ENCODE measurements at places on chromosomes 1 and 21.

DNA sequence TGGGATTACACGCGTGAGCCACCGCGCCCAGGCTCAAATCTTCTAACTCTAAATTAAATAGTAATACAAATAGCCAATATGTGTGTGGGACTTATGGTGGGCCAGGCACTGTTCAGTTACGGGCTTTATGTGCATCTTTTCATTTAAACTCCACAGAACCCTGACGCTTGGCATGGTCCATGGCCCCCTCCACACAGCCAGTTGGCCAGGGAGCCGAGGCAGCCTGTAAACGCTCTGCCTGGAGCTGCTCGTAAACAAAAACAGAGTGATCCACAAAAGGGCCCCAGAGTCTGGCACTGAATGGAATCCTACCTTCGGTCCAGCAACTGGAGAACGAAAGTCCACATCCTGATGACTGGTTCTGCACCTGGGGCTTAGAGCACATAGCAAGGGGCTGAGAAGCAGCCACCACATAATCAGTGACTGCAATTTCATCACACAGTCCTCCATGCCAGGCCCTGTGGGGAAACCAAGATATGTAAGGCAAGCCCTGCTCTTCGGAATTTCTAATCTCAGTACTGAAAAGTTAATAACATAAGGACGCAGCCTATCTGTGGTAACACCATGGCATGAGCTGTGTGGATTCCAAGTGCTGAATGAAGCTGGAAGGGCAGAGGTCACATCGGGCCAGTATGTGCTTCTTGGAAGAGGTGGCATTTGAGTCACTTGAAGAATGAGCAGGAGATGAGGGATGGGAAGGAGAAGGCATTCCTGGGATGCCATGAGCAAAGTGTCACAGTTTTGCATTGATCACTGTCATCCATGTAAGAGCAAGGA, 13.5 kb upstream of the ADAMTSL4 start:
- DNase-seq = no peak

DNA sequence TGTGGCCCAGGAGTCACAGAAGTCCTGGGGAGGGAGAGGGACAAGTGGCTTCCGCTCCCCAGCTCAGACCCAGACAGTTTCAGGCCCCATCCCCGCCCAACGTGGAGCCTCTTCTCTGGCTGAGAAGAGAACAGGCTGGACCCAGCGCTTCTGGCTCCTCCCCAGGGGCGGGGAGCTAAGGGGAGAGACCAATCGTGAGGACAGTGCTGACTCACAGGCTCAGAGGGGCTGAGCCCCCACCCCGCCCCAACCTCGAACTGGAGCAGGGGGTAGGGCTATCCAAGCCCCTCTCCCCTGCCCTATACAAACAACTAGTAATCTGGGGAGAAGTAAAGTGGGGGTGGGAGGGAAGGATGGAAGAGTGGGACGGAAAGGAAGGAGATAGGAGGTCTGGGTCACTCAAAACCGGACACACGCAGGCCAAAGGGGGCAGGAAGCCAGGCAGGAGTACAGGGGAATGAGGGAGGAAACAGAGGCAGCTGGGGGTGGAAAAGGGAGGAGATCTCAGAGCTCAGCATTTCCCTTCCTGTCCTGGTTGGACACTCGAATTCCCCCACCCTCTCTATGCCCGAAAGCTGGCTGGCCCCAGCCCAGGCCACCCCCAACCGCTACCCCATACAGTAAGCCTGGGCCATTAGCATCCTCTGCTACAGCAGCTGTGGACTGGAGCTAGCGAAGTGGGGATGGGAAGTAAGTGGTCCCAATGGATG, at the start of gene SHC1:
Gene SHC1 (minus strand): TSS at position 117 of the 710 bp plus-strand sequence. CDS start 221 bp downstream, outside the sequence.
- DNase-seq = peak; percentile 25

DNA sequence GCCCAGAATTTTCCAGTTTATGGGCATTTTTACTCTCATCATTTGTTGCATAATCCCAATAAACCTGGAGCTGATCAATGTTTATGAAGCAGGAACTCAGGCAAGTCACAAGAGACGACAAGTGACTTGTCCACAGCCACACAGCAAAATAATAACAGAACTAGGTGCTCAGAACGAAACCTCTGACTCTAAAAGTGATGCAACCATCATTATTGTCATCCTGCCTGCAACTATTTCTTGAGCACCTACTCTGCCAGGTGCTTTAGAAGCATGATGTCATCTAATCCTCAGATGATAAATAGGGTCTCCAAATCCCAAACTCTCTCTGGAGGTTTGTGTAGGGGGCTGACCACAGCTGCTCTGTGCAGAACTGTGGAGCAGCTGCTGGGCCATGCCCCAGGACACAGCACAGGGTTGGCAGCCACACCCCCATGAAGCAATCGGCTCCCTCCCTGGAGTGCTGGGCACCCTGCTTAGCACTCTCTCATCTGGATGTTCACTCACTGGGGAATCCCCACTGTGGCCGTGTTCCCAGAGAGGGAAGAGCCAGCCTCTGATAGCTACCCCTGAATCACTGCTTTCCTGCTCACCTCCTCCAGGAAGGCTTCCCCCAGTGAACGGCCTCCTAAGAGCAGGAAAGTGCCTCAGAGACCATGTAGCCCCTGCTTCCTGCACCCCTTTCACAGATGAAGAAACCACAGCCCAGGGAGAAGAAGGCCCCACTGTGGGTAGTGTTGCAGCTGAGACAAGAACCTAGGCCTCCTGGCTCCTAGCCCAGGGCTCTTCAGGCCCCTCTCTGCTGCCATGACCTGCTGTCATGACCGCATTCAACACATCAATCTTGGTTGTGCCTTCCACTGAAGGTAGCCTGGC, 2.1 kb downstream of the TTC22 start:
- no peak for DNase-seq

DNA sequence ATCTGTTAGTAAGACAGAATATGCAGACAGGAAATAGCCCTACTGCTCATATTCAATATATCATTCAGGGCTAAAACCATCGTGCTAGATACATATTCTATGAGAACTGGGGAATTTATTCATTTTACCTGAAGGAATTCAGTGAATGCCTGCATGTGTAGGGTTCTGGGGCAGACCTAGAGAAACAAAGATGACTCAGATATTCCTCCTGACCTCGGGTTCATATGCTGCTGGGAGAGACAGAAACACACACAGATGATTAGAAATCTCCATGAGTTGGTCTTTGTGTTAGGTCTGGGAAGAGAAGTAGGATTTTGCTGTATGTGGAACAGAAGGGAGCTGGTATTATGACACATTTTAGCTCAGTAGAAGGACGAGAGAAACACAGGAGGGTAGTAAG, 176.5 kb upstream of the ST6GALNAC5 start:
- DNase-seq = no peak

GRCh38 chr1:37983546-37983945, 6.3 kb downstream of the SF3A3 start:
- DNase-seq = no peak

GRCh38 chr1:201264072-201264471, 19.2 kb upstream of the PKP1 start:
- no peak for DNase-seq
